ENCODE measurements at places on chromosomes 7 and 10.

- DNase-seq, result no peak
Observed at GRCh38 chr7:71793251-71793650, 618.9 kb downstream of the CALN1 start.

- DNase-seq, result peak; percentile 52
Observed at GRCh38 chr10:125742465-125742864, 23.0 kb downstream of the EDRF1 start.

GRCh38 chr10:25047088-25047487 lies 30.7 kb downstream of the THNSL1 start:
- DNase-seq, result no peak

DNA sequence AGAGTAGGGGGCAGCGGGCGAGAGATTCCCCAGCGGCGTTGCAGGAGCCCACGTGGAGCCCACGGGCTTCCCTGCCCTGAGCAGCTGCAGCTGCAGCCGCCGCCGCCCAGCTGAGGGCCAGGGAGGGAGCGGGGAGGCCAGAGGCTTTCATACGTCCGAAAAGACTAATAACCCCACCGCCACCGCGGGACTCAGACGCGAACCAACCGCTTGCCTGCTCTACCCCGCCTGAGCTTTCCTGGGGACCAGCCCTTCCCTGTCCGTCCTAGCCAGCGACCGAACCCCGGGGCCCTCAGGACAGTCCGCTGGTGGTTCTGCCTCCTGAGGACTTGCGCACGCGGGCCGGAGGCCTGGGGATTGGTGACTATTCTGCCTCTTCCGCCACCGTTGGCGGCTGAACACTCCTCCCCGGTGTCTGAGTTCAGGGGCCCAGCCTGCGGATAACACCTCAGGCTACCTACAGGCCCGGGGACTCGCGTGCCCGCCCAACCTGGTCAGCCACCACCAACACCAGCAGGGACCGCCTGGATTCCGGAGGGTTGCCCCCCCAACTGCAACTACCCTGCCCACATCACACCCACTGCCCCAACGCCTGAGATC lies 18.4 kb downstream of the IFT22 start:
- no peak for DNase-seq

GRCh38 chr10:70613941-70614340 lies 11.4 kb upstream of the PRF1 start:
- no peak for DNase-seq

DNA sequence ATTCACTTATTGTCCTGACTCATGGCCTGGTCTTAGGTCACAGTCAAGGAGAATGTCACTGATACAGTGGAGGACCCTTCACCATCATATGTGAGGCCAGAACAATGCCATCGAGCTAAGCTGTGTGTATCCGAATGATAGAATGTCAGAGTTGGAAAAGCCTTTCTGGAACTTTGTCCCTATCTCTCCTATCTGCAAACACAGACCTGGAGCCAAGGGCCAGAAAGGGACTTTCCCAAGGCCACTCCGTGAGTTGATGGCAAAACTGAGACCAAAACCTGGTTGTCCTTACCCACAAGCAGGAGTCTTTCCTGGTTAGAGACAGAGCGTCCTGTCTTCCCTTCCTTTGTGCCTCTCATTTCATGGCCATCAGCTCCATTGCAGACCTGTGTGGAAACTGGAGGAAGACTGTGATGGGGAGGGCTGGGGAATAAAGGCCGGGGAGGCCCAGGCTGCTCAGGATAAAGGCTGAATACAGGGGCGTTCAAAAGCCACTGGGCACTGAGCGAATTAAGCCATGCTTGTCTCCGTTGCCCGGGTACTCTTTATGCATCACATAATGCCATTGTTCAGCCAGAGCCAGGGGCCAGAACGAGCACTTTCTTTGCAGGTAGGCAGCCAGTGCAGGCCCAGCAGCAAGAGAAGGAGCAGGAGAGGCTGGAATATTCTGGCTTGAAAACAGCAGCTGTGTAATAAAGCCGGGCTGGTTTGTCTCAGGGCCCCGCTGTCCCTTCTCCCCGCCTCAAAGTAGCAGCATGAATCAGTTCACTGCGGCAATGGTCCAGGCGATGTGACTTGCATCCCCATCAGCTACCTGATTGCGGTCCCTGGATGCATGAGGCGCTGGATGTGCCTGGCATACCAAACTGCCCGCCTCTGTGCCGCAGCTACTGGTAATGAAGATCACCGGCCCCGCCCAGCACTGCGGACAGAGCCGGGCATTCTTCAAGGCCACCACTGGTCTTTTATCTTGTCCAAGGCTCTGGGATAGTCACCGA lies 143.0 kb downstream of the RPS24 start:
- DNase-seq, result no peak

GRCh38 chr7:36054637-36055036 lies 98.4 kb upstream of the EEPD1 start:
- DNase-seq, result no peak

- DNase-seq, result no peak
Observed at GRCh38 chr7:5671046-5671445, 110.4 kb downstream of the RNF216 start.

DNA sequence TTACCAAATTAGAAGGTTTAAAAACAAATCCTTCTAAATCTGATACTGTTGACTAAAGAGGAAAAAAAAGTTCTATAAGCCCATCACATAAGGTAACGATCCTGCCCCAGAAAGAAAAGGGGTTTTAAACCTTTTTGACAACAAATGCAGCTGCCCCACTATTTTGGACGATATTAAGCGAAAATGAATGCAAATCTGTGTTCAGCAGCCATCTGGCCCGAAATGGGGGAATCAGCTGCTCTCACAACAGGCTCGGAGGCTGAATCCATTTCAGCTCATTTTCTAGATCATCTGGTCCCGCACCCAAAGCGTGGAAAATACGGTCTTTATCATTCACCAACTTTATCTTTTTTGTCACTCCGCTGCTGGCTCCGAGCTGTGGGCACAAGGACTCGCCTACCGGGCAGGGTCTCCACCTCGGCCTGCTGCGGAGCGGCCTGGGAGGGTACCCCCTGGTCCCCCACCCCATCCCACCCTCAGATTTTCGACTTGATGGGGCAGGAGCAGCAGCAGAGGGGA lies 2.4 kb upstream of the EBF3 start:
- DNase-seq, result no peak

- no peak for DNase-seq
Observed at GRCh38 chr7:158655931-158656441, 48.6 kb downstream of the NCAPG2 start.

DNA sequence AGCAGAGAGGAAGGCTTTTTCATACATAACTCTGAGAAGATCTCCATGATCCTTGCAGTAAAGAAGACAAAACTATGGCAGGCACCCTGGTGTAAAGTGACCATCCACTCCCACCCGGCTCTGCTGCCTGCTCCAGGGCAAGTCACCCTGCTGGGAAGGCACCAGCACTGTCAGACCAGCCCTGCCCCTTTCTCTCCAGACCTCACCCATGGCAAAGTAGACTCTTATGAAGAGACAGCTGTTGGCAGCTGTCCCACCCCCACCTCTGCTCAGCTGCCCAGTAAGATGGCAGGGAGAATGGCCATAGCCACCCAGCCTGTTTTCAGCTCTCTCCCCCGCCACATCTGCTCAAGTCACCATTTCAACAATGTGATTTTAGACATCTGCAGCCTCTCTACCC lies 8.6 kb upstream of the ZMIZ2 start:
- no peak for DNase-seq

DNA sequence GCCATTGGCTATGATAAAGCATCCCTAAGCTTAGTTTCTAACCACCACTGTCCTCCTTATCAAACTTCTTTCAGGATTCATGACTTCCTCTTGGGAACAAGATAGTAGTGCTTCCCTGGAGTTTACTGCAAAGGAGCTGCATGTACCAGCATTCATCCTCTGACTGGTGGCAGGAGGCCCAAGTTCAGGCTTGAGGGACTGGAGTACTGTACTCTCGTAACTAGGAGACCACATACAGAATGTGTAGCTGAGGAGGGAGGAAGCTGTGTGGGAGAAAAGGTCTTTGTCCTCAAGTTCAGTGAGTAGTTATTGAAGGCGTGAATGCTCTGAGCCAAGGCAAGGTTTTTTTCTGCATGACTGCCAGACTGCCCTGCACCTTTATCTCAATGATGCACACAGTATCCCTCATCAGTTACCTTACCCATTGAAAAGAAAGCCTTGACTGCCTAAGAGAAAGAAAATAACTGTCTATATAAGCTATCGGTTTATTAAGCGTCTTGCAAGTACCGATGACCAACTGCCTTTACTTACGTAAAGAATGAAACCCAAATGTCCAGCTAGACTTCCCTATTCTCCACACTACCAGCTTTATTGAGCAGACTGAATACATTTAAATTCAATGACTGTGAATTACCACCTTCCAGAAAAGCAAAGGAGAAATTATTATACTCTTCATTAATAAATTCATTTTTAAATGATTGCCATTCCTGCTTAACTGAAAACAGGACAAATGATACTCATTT lies 12.8 kb downstream of the SCRN1 start:
- DNase-seq, result peak; percentile 32

GRCh38 chr10:110077436-110078130 lies 69.8 kb downstream of the ADD3 start:
- DNase-seq, result peak; percentile 67

- DNase-seq, result no peak
Observed at GRCh38 chr10:36336315-36336714, 694.2 kb upstream of the FZD8 start.

DNA sequence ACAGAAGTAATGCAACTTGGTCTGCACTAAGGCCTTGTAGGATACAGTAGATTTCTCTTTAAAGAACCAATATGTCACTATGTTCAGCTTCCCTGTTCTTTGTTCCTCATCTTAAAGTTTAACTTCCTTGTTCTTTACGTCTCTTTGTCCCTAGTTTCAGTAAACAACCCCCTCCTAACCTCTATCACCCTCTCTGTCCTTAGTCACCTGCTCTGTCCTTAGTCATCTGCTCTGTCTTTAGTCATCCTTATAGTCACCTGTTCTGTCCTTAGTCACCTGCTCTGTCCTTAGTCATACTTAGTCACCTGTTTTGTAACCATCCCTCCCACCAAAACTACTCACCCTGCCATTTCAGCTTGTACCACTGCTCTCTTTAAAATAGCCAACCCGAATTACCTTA lies 144.6 kb upstream of the TMEM106B start:
- peak; percentile 5 for DNase-seq

DNA sequence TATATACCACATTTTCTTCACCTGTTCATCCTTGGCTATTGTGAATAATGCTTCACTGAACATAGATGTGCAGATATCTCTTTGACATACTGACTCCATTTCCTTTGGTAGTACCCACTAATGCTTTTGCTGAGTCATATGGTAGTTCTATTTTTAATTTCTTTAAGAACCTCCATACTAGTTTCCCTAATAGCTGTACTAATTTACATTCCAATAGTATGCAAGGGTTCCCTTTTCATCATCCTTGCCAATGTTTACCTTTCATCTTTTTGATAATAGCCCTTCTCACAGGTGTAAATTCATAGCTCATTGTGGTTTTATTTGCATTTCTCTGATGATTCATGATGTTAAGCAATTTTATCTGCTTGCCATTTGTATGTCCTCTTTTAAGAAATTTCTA lies 159.9 kb downstream of the CALCR start:
- no peak for DNase-seq

DNA sequence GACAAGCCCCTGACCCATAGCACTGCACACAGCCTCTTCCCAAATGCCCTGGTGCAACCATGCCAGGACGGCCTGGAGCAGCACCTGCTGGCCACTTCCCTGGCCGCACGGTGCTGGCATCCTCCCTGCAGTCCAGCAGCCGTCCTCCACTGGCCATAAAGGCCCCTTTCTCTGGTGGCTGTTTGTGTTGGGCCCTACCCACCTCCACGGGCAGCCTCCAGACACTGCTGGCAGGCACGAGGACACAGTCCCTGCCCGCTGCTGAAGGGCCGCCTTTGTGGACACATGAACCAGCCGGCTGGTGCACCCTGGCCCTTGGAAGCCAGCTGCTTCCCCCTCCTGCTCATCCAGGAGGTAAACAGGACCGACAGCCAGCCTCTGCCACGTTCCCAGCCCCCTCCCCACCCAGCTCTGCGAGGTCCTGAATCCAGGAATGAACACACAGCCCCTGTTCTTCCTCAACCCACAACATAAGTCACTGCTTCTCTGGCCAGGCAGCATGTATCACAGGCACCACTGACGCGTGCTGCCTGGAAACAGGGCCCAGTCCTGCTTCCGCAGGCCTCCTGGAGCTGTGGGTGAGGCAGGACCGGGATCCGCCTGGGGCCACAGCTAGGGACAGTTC lies 43.8 kb downstream of the SPOCK2 start:
- no peak for DNase-seq

DNA sequence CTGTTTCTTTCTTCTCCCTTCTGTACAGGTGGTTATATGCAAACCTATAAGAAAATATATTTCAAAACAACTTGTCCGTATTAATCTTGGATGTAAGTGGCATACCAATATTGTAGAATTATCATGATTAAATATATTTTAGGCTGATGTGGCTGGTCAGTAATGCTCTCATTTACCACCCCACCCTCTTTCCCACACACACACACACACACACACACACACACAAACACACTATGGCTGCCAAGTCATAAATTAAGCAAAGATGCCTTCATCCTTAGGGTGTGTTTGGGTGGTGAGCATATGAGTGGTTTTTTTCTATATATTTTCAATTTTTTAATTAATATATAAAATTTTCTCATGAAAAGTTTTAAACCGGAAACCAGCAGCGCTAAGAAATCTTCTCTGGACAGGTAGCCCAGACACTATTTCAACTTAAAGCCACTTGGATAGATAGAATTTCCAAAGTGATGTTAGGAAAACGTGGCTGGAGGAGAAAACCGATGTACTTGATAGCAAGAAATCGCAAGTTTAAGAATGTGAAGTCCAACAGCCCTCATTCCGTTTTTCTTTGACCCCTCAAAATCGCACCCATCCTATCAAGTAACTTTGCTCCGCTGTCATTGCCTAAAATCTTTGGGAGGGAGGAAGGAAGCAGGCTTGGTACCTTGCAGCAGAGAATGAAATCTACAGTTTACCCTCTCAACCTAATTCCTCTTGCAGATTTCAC lies 171.7 kb downstream of the FAM107B start:
- DNase-seq, result no peak

GRCh38 chr7:135940077-135941075 lies 36.8 kb downstream of the MTPN start:
- DNase-seq, result no peak

GRCh38 chr7:75716992-75717626 lies 21.6 kb downstream of the HIP1 start:
- no peak for DNase-seq

DNA sequence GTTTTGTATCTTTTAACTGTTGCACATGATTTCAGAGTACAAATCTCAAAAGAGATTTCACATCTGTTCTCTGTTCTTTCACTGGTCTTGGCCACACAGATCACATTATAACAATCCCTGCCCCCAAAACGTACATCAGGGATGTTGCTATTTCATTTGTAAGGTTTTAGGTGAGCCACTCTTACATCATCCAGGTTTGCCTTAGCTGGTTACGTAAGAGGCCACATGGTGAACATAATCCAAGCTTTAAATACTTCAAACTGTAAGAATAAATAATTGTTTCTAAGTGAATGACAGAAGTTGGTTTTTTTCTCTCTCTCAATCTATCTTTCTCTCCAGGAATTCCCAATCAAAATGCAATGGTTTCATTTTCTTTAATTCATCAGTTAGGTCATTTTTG lies 245.9 kb upstream of the HGF start:
- no peak for DNase-seq

GRCh38 chr7:81447351-81447952 lies 322.4 kb downstream of the HGF start:
- DNase-seq, result peak; percentile 86

GRCh38 chr7:75042286-75042685 lies 31.3 kb downstream of the RCC1L start:
- no peak for DNase-seq
